ENCODE measurements at places on chromosomes 7 and 10. TPM values are rescaled to one million over a fixed set of nuclear protein-coding genes. Genes with fewer than 3 reads are reported as not detected.

The FRAT2 gene
- 10.3 TPM for total RNA-seq

The MARVELD1 gene
- 2.0 TPM for total RNA-seq

GRCh38 chr10:103491729-103492364, 1.7 kb upstream of the NEURL1 start:
- DNase-seq, result no peak

DNA sequence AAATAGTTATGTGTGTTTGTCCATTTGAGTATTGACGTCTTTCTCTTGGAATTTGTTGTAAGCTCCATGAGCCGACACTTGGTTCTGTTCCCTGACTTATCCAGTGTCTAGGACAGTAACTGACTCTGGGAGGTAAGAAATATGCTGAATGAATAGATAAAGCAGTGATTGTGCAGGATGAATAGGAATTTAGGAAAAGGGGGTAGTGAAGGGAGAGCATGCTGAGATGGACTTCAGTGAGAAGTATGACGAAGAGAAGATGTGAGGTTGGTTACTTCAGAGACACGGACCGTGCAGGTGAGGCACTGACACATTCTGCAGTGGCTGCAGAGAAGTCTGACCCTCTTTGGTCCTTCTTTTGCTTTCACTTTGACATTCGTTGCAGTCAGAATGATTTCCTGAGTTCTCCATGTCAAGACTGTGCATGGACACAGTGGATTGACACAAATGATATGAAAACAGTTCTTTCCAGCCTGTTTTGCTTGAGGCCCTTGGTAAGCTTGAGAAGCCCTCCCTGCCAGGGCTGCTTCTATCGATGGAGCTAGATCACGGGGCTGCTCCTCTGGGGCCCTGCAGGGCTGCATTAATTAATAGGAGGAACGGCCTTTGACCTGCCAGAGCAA, 261.5 kb upstream of the SORCS1 start:
- no peak for DNase-seq

GRCh38 chr7:93316730-93317129, 84.6 kb downstream of the VPS50 start:
- no peak for DNase-seq

DNA sequence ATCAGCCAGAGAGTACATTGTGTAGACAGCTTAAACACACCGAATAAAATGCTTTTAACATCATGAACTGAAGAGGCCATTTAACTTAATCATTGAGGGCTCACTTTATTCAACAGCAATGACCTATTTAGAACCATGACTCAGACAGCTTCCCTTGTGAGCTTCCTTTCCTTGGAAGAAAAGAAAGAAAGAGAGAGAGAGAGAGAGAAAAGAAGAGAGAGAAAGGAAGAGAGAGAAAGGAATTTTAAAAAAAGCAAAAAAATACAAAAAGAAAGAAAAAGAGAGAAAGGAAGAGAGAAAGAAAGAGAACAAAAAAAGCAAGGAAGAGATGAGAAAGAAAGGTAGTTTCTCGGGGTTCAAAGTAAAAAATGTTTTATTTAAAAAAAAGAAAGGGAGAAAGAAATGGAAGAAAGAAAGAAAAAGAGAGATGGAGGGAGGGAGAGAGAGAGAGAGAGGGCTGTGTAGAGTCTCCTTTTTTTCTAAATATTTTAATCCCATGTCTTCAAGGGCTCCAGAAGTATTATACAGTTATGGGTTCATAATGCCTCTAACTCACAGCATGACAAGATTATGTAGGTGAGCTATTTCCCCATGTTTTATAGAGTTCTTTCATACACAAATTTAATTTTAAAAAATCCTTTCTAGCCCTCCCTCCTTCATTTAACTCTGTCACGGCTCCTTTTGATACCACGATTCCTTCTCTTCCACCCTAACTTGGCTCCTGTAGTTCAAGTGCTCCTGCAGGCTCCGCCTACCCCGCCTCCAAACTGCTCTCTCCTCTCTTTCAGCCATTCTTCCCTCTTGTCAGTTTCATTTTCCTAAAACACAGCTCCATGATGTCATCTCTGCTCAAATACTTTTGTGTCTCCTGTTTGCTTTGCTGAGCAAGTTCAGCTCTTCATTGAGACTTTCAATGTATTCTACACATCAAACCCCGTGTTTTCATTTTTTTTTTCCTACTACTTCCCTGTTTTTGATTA, 85.5 kb downstream of the PRTFDC1 start:
- no peak for DNase-seq

GRCh38 chr7:127089146-127089545, 163.6 kb downstream of the GRM8 start:
- DNase-seq, result no peak

GRCh38 chr7:24854866-24855265, 97.6 kb upstream of the GSDME start:
- DNase-seq, result no peak

GRCh38 chr10:122052701-122053100, 63.7 kb downstream of the TACC2 start:
- no peak for DNase-seq

DNA sequence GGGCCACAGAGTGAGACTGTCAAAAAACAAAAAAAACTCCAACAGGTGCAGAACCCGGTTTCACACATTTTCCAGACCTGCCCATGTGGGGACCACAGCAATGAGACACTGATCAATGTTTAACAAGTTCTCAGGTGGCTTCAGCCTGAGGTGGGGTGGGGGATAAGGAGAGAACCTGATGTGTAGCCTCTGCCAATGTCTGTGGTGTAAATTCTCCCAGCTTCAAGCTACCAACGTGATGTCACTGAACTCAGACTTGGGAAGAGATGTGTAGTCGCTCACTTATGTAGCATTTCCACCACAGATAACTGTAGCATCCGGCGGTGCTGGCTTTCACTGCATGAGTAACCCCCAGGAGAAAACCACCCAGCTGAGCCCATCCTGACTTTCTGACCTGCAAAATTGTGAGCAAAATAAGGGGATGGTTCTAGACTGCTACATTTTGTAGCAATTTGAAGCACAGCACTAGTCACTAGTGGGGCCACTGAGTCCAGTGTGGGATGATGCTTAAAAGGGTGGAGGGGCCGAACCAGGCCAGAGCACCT, 13.8 kb upstream of the TNRC18 start:
- no peak for DNase-seq

- no peak for DNase-seq
These were observed 39.0 kb downstream of the SEMA3C start for GRCh38 chr7:80879849-80880248.

Data from left lobe of liver (tissue), 2 donors.